ENCODE measurements at places on chromosomes 7 and 10. TPM values are rescaled to one million over a fixed set of nuclear protein-coding genes. Genes with fewer than 3 reads are reported as not detected.

- DNase-seq: no peak
These were observed 151.3 kb downstream of the LRRC4 start for GRCh38 chr7:127879942-127880341.

DNA sequence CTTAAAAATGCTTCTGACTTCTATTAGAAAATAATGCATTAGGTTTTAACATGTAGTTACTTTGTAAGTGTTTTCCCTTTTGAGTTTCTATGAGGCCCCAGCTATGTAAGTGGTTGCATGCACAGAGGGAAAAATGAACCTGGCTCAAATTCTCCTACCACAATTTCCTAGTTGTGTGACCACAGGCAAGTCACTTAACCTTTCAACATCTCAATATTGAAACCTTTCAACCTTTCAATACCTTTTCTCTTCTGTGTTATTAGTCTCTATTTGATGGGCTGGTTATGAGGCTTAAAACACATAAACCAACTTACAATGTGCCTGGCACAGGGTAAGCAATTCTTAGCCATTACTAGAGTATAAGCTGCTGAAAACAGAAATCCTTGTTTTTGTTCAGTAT is 203.0 kb downstream of the KCND2 start:
- DNase-seq: no peak

DNA sequence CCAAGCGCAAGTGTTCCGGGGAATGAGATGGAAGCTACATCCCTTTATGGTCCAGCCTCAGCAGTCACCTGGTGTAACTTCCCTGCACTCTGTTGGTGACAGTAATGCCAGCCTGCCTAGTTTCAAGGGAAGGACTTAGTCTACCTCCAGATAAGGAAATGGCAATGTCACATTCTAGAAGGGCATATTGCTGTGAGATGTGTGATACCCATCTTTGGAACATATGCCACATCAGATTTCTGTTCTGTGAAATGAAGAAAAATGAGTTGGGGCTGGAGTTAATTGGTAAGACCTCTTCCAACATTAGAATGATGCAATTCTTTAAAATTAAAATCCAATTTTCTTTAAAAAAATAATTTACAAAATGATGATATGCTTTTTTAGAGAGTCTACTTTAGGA is 212.0 kb downstream of the LRMDA start:
- no peak for DNase-seq

DNA sequence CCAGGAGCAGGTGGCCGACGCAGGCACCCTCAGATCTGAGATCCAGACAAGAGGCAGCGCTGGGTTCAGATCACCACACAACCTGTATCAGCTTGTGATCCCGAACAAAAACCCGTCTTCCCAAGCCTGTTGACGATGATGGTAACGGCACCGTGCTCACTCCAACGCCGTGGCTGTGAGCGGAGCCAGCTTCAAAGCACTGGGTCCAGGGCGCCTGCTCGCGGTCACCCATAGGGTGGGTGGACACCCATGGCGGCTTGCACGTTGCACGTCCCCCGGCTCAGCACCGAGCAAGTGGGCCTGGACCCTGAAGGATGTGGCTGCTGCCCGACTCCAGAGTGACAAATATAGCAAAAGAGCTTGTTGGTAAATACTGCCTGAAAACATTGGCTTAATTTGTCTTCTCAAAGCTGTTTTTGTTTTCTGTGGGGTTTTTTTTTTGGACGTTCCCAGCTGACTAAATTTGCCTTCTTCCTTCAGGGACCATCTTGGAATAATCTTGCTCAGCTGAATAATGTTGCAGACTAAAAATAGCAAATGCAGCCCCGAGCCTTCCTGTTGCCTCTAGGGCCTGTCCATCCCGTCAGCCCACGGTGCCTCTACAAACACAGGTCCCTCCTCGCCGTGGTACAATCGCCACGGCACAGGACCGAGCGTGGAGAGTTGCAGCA is 41.0 kb downstream of the FOXK1 start:
- DNase-seq: peak; percentile 55

DNA sequence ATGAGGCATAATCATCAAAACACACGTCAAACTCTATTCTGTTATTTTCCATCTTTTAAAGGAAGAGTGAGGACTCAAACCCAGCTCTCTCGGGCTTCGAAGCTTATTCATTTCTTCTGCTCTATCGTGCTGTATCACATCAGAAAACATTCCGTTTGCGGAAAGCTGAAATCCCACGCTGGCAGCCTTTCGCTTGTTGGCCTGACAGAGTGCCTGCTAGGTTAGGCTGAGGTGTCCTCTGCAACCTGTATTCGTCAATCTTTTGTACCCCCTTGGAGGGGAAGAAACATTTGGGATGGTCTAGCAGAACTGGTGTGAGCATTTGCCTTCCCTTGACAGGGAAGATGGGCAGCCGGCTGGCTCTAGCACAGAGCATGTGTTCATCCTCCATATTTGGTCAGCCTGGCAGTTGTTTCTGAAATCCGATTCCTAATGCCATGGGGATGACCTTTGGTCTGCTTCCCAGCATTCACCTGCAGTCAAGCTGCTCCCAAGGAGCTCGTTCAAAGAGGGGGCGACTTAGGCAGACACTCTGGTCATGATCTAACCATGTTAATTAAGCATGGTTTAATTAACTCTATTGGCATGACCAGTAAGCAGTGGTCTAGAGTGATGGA is 55.2 kb downstream of the TACC2 start:
- no peak for DNase-seq

- DNase-seq: no peak
These were observed 5.8 kb downstream of the PSMA2 start for GRCh38 chr7:42926204-42926603.

- no peak for DNase-seq
These were observed 166.3 kb downstream of the PTPRN2 start for GRCh38 chr7:158421361-158421760.

- DNase-seq: no peak
These were observed 90.6 kb downstream of the CACNB2 start for GRCh38 chr10:18230794-18231193.

DNA sequence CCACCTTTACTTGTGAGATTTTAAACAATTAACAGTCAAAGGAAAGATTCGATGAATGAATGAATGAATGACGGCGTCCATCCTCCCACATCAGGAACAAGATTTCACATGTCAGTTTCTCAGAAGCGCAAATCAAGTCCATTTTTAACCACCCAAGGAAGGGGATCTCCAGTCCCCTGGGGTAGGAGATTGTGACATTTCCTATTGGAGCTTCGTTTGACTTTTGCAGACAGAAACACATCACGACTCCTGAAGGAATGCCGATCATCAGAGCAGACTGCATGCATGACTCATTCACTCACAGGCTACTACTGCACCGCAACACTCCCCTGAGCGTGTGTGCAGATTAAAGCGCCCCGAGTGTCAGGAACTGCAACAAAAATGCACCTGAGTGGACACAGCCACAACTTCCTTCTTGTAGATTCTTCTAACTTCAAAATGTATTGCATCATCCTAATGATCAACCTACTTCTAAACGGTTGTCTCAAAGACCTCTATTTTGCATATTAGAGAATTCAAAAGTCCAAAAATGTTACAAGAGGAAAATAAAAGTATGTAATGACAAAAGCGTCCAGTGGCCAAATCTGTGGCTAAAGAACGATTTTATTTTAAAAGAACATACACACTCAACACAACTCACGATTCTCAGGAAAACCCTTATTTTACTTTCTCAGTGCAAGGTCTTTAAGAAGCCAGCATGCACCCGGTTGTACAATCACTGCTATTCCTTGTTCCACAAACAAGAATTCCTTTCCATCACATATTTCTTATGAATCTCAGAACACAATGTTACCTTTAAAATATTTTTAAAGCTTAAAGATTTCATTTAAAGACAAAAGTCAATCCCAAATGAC is 172.6 kb downstream of the FAM107B start:
- DNase-seq: no peak

GRCh38 chr7:107203607-107204006 is 34.8 kb downstream of the HBP1 start:
- DNase-seq: no peak

- no peak for DNase-seq
These were observed 13.1 kb upstream of the TMEM213 start for GRCh38 chr7:138784692-138785091.

DNA sequence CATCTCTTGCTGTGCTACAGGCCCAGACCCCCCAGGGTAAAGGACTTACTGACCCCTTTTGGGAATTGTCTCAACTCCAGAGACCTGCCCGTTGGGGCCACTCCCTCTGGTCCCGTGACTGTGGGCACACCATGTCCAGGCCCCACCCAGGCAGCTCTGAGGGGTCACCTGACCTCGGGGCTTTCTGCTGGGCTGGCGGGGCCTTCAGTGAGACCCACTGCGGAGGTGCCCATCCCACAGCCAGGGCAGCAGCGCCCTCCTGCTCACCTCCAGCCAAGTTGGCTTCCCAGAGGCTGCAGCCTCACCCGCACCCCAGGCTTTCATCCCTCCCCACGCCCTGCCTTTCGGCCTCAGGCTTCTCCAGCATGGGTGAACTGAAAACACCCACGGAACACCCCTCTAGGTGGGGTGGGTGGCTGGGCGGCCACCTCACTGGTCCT is 147.2 kb downstream of the DNAJB6 start:
- DNase-seq: no peak

- DNase-seq: no peak
These were observed 265.1 kb upstream of the ZMIZ1 start for GRCh38 chr10:78803710-78804109.

DNA sequence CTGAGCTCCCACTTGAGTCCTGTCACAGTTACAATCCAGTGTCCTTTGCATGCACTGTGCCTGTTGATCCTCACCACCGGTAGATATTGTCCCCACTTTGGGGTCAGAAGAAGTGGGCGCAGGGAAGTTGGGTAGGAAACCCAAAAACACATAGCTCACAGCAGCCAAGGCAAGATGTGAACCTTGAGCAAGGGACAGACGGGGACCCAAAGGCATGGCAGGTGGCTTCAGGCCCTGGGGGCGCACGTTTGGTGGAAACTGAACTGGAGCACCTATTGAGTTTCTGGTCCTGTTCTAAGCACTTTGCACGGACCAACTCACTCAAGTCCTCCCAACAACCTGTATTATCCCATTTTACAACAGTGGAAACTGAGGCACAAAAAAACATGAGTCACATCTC is 82.8 kb upstream of the ZNF716 start:
- DNase-seq: no peak

GRCh38 chr7:48351900-48352299 is 180.6 kb downstream of the ABCA13 start:
- no peak for DNase-seq

GRCh38 chr7:39969431-39969830 is 19.4 kb downstream of the CDK13 start:
- no peak for DNase-seq

DNA sequence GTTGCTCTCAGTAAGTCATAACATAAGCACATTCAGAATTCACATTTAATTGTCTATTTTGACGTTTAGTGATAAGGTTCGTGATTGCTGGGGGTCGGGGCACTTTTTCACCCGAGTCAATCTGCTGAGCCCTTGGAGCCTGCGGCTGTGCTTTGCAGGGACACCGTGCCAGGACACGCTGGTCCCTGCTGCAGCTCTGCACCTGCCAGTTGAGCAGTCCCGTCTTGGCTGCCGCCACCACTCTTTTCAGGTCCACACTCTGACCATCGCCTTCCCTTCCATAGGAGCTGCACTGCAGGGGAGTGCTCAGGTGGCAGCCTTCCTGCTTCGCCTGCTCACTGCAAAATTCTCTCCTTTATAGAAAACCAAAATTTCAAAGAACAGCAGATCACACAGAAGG is 36.4 kb downstream of the CUL1 start:
- no peak for DNase-seq

GRCh38 chr7:17530741-17531421 is 232.4 kb downstream of the AHR start:
- no peak for DNase-seq

GRCh38 chr7:142908921-142909890 is 23.7 kb upstream of the TRPV6 start:
- no peak for DNase-seq

The TRRAP gene
- total RNA-seq: 14.3 TPM

The SPOCK2 gene
- total RNA-seq: 10.4 TPM

The WIPF3 gene
- total RNA-seq: 5.5 TPM

The NPTX2 gene
- 3.1 TPM for total RNA-seq

The VAX1 gene
- not detected for total RNA-seq

The AKR1C3 gene
- 40.5 TPM for total RNA-seq

The CALD1 gene
- 99.1 TPM for total RNA-seq

The TMEM184A gene
- 0.32 TPM for total RNA-seq

The MOGAT3 gene
- total RNA-seq: not detected

The RADIL gene
- 3.9 TPM for total RNA-seq

The LIPN gene
- not detected for total RNA-seq
